Right lung (tissue), 10 donors: ENCODE measurements at places on chromosomes 6 and 20. TPM values are rescaled to one million over a fixed set of nuclear protein-coding genes. Genes with fewer than 3 reads are reported as not detected.

DNA sequence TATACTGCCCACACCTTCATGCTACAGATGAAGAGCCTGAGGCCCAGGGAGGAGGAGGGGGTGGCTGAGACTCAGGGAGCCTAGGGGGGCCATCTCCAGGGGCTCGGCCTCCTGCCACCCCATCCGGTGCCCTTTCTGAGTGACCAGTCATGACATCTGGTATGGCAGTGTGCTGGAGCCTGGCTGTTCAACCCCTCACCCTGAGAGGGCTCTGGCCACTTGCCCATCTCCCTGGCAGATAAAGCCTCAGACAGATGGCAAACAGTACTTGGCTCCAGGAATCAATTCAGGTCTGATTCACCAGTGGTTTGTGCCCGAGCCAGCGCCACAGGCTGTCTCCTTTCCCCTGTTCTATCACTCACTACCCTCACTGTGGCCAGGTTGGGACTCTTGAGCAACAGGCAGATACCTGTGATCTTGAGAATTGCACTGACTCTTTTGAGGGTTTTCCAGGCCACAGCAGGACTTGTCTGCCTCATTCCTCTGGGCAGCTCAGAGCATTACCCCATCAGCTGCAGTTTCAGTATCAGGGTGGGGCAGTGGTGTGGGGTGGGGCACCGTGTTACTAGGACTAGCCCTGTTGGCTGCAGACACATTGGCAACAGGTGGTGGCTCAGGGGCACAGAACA, 22.8 kb downstream of the SRSF3 start:
- DNase-seq: no peak

- no peak for DNase-seq
Observed at GRCh38 chr20:53678315-53678989, 84.8 kb upstream of the ZNF217 start.

GRCh38 chr20:3901028-3901705, 12.0 kb downstream of the PANK2 start:
- DNase-seq: no peak

- DNase-seq: no peak
Observed at GRCh38 chr20:40323361-40323794, 365.7 kb downstream of the MAFB start.

- DNase-seq: no peak
Observed at GRCh38 chr20:35240811-35241293, 14.4 kb downstream of the MMP24 start.

GRCh38 chr6:105209950-105210706, 30.3 kb upstream of the POPDC3 start:
- no peak for DNase-seq

- DNase-seq: peak; percentile 67
Observed at GRCh38 chr6:55678330-55679224, 99.6 kb upstream of the HMGCLL1 start.

GRCh38 chr6:24252280-24252679, 105.6 kb downstream of the DCDC2 start:
- no peak for DNase-seq

GRCh38 chr6:118469468-118469867, 78.6 kb upstream of the PLN start:
- DNase-seq: no peak

- DNase-seq: no peak
Observed at GRCh38 chr20:60295214-60295613, 337.0 kb downstream of the CDH26 start.

DNA sequence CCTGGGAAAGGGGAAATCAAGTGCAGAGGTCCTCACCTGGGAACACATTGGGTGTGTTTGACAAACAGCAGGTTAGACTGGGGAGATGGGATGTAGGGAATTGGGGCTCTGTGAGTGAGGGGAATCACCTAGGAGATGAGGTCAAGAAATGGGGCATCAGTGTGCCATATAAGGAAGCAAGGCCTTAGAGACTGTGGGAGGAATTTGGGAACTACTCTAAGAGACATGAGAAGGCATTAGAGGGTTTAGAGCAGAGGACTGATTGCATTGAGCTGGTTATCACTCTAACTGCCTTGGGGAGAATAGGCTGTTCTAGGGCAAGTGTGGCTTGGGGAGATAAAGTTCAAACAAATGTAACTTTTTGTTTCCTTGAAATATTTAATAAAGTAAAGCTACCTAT, 189.9 kb downstream of the EYA4 start:
- DNase-seq: no peak

GRCh38 chr6:5814116-5814515, 192.6 kb downstream of the NRN1 start:
- no peak for DNase-seq

GRCh38 chr6:74764486-74764885, 441.4 kb downstream of the COL12A1 start:
- no peak for DNase-seq

DNA sequence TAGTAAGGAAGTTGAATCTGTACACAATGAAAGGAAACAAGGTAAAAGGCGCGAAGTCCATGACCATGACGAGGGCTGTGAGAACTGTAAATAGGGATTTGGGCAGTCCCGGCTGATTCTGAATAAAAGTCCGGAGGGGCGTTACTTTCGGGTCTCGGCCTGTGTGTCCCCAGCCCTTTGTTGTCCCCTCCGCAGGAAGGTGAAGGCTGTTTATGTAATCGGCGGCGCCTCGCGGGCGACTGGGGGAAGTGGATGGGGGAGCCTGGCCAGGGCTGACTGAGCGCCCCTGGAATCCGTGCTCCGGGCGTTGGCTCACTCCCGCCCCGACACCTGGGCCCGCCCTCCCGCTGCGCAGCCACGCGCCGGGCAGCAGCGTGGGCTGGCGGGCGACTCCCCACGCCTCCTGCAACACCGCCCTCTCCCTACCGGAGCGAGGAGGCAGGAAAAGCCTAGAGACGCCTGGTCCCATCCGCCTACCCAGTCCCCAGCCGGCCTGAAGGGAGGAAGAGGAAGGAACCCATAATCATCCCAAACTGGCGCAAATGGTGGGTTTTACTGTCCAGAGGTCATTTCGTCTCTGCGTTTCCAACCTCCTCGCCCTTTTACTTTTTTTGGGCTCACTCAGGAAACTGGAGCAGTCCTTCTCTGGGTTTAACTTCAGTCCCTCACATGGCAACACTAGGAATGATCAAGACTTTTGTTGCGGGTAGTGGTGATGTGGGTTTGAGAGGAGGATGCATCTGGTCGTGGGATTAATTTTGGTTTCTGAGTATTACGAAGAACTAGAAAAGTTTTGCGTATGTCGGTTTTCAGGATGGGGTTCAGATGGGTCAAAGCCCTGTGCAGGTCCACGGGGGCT, 12.1 kb downstream of the TRIM31 start:
- DNase-seq: no peak

DNA sequence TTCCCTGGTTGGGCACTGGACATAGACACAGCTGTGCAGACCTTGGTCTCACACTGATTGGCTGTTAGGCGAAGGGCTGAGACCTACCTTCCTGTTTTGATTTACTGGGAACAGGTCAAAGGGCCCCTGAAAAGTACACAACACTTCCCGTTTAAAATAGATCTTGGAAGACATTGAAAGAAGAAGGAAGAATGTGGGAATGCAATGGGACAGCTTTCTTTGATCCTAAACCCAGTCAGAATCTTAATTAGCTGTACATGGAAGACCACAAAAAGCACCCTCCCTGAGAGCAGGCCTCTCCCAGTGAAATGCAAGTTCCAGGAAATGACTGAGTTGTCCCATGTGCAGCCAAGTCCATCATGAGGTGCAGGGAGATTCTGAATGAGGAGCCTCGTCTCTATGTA, 83.6 kb upstream of the EXOC2 start:
- peak; percentile 83 for DNase-seq

DNA sequence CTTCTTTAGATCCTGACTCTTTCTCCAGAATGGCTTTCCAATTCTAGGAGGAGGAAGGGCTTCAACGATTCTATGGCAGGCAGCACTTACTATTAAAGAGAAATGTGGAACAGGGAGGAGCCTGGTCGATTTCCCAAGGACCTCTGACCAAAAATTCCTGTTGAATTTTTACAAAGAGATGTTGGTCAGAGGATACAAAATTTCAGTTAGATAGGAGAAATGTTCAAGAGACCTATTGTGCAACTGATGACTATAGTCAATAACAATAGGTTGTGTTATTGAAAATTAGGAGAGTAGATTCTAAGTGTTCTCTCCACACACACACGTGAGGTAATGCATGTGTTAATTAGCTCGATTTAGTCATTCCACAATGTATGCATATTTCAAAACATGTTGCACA, 130.1 kb upstream of the TNFAIP3 start:
- no peak for DNase-seq

DNA sequence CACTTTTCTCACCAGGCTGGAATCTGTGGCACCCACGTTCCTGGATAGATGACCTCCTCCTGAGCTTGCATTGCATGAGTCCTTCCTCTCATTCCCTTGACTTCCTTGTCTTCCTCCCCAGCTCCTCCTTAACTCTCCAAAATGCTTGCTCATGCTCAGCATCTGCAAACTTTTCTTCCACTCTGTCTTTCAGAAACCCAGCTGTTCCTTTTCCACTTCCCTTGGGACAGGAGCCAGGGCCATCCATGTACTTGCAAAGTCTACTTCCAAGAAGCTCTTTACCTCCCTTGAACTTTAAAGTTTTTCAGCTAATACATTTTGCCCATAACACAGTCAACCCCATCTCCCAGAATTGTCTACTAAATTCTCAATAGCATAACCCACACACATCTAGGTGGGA, 861.7 kb downstream of the QKI start:
- no peak for DNase-seq

DNA sequence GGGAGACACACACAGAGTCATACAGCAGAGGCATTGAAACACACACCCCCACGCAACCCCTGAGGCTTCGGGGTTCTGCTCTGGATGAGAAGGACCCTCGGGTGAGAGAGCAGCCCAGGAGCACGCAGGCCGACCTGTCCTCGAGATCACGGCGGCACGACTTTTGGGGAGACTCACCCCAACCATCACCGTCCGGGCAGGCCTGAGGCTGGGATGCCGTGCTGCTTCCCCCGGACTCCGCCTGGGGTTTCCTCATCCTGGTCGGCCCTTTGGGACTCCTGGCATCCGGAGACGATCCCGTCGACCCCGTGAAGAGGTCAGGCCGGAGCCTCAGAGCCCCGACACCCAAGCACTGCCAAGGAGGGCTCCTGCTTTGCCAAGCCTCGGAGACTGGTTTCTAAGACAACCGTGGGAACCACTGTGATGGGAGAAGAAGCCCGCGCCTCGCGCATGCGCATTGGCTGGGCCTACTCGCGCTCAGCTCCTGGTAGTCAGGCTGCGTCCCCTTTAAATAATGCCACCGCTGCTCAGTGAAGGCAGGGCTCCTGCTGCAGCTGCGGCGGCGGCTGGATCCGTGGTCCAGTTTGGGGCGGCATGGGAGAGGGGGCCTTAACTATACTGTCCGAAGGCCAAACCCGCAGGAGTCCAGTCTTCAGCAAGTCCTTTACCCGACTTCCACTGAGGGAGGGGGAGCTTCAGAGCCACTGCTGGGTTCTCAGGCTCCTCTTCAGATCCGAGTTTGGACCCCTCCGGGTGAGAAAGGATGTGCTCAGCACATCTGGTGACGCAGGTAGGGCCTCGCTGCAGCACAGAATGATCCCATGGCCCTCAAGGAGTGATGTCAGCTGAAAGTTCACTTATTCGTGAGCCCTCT, 171.4 kb upstream of the ZNF337 start:
- peak; percentile 65 for DNase-seq

GRCh38 chr6:119210596-119210995, 132.1 kb upstream of the FAM184A start:
- DNase-seq: no peak

GRCh38 chr20:2086177-2086979, 15.2 kb upstream of the STK35 start:
- no peak for DNase-seq

Gene GGT7
- polyA plus RNA-seq: 28.3 TPM

Gene PLEKHG1
- 34.2 TPM for polyA plus RNA-seq

Gene OTOR
- not detected for polyA plus RNA-seq

Gene ZNF165
- polyA plus RNA-seq: 2.3 TPM

Gene KIF13A
- 41.8 TPM for polyA plus RNA-seq

Gene ABHD16B
- not detected for polyA plus RNA-seq

Gene MRPS18B
- polyA plus RNA-seq: 48.2 TPM

Gene CST2
- not detected for polyA plus RNA-seq

Gene ADGRG6
- polyA plus RNA-seq: 158 TPM

Gene MUC21
- polyA plus RNA-seq: 0.05 TPM
